Stimulated activated CD8-positive, alpha-beta memory T cell treated with anti-CD3 and anti-CD28 coated beads, Interleukin-2, amount 100 ng/mL, for 1 hour (primary cell): ENCODE measurements at places on chromosomes 5 and 9.

GRCh38 chr5:35794684-35795375, 61.9 kb upstream of the IL7R start:
- DNase-seq: no peak

DNA sequence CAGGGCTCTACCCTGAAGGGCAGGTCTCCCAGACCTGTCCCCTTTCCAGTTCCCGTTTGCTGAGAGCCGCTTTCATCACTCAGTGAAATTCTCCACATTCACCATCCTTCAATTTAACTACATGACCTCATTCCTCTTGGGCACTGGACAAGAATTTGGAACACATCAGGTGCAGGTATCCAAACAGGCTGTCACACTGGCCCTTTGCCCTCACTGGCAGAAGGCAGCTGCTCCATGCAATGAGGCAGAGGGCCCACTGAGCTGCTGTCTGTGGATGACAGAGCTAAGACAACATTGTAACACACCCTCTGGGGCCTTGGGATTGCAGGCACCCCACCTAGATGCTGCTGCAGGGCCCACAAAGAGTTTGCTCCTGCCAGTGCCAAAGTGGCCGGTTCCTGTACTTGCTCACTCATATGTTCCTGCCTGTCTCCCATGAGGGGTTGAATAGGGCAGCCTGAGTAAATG, 55.1 kb downstream of the ACTL7B start:
- no peak for DNase-seq

- no peak for DNase-seq
Measured at GRCh38 chr5:1729641-1730486, 69.8 kb downstream of the MRPL36 start.

GRCh38 chr5:6417657-6418056, 31.0 kb upstream of the UBE2QL1 start:
- DNase-seq: no peak

DNA sequence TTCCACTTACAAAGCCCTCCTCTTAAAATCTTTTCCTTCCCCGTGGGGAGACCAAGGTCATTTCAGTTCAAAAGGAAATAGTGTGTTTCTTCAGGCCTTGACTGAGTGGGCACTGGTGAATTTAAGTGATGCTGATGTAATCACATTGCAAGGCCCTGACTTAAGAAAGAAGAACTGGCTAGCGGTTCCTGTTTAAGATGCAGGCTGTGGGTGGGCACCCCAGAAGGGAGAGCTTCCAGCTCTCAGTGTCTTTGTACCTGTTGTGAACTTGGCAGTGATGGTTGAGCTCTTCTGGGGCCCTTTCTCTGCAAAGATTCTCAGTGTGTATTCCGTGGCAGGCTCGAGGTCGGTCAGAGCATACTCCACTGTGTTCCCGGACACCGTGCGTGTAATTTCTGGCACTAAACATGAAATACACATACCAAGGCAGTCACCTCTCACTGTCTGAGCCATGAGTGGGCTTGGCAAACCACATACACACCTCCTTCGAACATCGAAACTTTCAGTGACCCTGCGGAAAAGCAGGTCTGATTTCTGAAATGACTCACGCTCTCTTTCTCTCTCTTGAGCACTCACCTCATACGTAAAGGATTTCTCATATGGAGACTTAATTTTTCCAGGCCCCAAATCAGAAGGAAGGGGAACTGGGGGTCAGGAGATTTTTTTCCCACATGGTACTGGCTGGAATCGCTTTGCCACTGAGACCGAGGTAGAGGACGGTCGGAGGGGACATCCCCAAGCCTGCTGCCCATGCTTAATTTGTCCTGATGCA, 81.9 kb downstream of the TNC start:
- DNase-seq: no peak

DNA sequence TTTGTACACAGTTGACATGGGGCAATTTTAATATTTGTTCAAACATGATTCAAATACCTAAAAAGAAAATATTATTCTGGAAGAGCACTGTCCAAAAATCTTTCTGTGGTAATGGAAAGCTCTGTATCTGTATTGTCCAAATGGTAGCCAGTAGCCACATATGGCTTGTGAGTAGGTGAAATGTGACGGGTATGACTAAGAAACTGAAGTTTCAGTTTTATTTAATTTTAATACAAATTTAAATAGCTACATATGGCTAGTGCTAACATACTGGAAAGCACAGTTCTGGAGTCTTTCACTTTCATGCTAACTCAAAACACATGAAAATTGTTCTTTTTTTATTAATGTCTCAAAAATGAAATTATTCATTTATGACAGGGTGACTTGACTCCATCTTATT, 132.6 kb downstream of the PLK2 start:
- no peak for DNase-seq

DNA sequence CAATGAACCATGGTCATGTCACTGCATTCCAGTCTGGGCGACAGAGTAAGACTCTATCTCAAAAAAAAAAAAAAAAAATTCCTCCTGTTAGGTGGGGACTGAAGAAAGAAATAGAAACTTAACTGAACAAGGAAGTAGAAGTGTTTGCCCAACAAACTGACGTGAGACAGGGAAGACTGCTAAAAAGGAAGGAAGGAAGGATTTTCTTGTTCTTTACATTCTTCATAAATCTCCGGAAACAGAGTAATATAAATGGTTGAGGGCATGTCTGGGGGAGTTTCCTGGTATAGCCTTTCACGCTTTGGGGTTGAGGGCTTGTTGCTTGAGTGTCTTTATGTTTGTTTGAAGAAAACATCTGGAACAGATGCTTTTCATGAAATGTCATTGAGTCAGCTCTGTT, 3.1 kb downstream of the TOR1B start:
- DNase-seq: no peak

- DNase-seq: no peak
Measured at GRCh38 chr5:172487671-172488070, 33.3 kb upstream of the SH3PXD2B start.

GRCh38 chr5:98787131-98787719, 13.8 kb downstream of the RGMB start:
- no peak for DNase-seq

GRCh38 chr9:135409286-135410200, 70.0 kb upstream of the PPP1R26 start:
- no peak for DNase-seq

DNA sequence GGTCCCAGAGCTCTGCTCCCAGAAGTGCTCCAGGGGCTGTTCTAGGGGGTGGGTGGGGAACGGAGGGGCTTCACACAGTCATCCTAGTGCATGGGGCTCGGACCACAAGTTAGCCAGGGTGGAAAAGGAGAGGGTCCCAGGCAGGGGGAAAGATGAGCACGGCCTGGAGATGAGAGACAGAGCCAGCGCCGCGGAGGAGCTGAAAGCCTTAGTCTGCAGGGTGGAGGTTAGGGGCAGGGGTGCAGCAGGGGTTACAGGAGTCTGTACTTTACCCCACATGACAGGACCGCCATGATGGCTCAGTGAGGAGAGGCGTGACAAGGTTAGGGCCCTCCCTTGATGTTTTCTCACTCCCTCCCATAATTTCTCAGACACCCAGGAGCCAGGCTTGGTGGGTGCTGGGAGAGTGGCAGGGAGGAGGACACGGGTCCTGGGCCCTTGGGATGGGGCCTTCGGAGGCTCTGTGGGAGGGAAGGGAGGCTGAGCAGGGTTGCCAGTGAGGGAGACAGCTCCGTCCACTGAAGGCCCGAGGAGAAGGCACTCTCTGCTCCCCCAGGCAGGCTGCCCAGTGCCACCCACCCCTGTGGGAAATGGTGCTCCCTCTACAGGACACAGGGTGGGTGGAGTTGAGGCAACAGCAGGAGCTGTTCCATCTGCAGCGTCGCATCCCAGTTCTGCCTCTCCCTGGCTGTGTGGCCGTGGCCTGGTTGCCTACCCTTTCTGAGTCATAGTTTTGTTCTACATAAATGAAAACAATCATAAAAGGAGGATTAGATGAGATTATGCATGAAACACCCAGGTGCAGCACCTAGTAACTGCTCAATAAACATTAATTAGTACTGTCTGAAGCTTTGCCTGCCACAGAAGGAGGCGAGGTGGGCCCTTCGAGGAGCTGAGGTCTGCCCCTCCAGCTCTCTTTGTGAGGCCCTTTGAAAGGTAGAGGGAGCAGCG, 66.2 kb downstream of the NDST1 start:
- no peak for DNase-seq

GRCh38 chr5:172446336-172447051, 7.8 kb downstream of the SH3PXD2B start:
- no peak for DNase-seq

DNA sequence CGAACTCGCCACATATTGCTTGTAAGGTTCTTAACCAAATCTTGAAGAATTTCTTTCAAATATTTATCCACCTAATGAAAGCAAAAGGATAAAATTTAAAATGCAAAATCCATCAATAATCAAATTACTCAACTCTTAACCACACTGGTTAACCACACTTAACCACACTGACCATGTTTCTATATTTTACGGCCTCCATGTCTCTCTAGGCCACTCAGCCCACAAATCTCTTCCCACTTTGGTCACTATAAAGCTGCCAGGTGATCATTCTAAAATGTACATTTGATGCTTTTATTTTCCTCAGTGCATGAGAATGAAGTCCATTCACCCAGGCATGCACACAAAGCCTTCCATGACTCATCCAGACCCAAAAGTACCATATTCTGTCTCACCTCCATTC, 56.4 kb upstream of the OR2K2 start:
- DNase-seq: no peak

DNA sequence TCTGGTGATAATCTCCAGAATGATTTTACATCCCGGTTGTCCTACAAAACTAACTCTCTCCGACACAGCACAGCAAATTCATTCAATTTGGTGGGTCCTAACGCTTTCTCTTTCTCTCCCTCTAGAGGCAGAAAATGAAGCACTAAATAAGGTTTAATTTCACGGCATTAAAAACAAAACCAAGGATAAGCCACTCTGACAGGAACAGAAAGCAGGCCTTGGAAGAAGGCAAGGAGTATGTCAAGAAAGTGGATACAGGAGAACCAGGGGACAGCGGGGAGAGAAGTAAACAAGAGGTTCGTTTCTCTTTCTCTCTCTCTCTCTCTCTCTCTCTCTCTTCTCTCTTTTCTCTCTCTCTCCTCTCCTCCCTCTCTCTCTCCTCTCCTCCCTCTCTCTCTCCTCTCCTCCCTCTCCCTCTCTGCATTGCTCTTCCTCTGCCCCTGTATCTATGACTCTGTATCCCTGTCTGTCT, 49.8 kb downstream of the EBF1 start:
- DNase-seq: no peak

- no peak for DNase-seq
Measured at GRCh38 chr5:31382051-31382878, 149.6 kb downstream of the DROSHA start.

GRCh38 chr9:85703398-85703797, 38.4 kb downstream of the AGTPBP1 start:
- DNase-seq: no peak

GRCh38 chr9:76766126-76766525, 1.9 kb downstream of the PCA3 start:
- DNase-seq: no peak

- no peak for DNase-seq
Measured at GRCh38 chr9:18474783-18475182, 830 bp downstream of the ADAMTSL1 start.

DNA sequence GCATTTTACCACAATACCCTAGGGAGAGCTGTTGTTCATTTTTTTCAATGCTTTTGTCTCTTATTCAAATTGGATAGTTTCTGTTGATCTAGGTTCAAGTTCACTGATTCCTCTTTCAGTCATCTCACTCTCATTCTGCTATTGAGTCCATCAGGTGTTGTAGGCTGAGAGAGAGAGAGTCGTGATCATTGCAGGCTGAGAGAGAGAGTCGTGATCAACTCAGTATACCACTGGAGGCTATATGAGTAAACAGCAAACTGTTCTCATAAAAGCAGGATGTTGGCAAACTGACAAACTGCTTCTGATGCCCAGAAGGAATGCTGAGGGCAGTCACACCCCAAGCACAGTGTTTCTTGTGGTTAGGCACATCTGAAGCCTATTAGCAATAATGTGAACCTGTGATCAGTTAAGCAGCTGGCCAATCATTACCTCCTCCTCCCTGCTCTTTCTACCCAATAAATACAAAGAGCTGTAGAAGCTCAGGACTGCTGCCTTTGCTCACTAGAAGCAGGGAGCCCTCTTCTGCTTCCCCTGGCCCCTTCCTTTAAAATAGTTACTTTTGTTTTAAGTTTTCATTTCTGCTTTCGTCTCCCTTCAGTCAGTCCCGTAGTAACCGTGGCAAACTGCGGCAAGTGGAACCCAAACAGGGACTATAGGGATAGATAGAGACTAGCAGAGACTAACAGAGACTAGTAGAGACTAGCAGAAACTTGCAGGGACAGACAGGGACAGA, 476.1 kb upstream of the ACO1 start:
- no peak for DNase-seq

- DNase-seq: no peak
Measured at GRCh38 chr9:114151426-114151956, 3.8 kb upstream of the COL27A1 start.

DNA sequence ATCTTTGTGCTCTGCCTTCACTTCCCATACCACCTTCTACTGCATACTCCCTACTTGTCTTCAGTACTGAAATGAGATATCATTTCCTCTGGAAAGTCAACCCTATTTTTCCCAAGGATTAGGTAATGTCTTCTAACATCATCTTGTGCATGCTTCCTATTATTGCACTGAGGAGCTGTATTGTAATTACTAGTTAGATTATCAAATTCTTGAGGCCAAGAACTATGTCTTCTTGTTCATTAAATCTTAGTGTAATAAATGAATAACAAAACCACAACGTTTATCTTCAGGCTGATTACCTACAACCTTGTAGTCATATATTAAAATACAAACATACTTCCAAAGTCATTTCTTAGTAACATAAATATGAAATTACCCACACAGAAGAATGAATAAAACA, 87.9 kb upstream of the POU5F2 start:
- no peak for DNase-seq

DNA sequence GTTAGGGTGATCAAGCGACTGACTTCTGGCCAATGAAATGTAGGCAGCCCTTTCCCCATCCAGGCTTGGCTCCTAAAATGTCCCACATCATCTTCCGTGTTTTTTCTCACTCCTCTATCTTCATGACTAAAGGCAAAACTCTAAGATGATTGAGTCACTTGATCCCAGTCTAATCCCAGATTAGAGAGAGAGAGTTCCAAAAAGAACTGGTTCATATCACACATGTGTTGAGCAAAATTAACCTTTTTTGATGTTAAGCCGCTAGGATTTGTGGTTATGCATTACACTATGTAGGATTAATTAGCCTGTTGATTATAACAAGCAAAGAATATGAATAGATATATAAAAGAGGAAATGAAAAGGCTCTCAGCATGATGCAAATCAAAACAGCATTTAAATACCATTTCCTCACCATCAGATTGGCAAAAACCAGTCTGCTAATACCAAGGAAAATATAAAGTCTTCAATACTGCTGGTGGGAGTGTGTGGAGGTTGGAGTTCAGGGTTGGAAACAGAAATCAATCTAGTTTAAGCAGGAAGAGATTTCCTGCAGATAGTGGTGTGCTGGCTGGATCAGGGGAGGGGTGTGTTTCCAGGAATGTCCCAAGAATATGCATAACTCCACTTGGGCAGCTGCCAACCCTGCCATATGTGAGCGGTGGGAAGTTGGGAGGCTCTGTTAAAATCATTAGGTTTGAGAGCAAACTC, 187.6 kb upstream of the S1PR3 start:
- no peak for DNase-seq

DNA sequence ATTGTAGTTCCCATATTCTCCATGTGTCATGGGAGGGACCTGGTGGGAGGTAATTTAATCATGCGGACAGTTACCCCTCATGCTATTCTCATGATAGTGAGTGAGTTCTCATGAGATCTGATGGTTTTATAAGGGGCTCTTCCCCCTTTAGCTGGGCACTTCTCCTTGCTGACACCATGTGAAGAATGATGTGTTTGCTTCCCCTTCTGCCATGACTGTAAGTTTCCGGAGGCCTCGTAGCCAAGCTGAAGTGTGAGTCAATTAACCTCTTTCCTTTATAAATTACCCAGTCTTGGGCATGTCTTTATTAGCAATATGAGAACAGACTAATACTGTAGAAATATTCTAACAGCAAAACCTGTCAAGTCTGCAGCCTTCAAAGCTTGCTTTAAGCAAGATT, 293.2 kb downstream of the CTNND2 start:
- no peak for DNase-seq
